D341Med (cell line): ENCODE measurements at places on chromosomes 7 and 10.

DNA sequence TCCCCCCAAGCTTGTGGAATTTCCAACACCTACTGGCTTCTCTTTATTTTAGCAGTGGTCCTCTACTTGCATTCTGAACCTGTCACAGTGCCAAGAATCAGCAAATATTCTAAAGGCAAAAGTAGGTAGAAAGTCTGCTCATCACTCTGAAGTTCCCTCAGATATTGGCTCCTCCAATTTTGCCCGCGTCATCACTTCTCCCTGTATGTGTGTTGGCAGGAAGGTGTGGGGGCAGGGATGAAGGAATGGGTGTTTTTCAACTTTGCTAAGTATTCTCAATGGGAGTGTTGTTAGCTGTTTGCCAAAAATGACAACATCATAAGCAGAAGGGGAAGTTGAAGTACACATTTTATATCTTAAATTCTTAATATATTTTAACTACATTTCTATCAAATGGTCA is 226.2 kb downstream of the POLR1F start:
- no peak for DNase-seq

DNA sequence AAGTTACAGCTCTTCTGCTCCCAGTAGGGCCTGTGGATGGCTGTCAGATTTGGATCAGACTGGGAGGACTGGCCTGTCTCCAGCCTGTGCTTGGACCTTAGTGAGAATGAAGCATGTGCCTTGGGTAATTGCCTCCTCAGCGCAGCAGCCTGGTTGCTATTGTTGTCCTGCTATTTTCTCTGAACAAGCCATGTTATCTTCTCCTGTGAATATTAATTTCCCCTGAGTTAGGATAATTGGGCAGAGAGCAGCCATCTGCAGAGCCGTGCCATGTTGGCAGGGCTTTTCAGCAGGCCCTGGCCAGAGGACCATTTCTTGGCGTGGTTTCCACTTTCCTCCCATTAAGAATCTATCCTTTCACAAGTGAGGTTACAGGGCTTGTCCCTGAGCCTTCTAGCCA is 497.3 kb downstream of the SORCS3 start:
- DNase-seq, result no peak

- DNase-seq, result no peak
These were observed 58.2 kb downstream of the TMEM106B start for GRCh38 chr7:12269100-12269895.

DNA sequence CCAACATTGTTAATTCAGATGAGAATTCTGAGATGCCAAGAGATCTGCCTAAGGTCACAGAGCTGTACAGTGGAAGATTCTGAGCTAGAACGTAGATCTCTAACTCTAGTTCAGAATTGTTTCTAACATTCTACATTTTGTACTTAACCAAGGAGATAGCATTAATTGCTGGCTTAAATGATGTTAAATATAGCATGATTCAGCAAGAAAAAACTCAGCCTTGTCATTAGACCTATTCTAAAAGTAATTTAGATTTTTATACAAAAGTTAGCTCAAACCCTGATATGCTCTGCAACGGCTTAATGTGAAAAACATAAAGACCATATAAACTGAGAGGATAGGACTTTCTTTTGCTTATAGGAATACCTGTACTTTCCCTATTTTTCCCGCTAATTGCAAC is 3.4 kb upstream of the CCDC71L start:
- no peak for DNase-seq
